Hippocampal formation (tissue), 2 donors: ENCODE measurements at places on chromosomes 7 and 10.

GRCh38 chr10:95567903-95568630 is 6.9 kb upstream of the SORBS1 start:
- DNase-seq, result no peak

DNA sequence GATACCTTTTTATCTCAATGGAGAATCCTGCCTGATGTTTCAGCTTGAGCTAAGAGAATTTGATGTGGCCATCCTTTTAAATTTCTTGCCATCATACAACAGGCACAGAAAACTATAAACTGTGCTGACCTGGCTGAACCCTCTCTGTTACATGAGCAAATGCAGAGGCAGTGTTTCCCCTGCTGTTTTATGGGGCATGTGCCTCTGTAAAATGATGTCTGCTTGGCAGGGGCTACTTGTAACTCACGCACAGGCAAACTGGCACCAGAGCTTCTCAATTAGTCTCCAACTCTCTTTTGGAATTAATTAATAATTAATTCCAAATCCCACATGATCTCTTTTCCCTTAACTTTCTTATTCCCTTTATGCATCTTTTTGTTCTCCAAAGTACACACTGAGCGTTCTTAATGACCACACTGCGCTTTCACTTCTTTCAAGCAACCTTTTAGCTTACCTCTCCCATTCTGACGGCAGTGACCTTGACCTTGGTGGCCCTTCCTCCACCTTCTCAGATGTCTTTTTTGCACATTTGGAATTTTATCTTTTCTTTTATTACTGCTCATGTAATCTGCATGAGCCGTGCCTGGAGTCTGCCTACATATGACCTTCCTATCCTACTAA is 334.0 kb downstream of the PLXNA4 start:
- DNase-seq, result no peak

DNA sequence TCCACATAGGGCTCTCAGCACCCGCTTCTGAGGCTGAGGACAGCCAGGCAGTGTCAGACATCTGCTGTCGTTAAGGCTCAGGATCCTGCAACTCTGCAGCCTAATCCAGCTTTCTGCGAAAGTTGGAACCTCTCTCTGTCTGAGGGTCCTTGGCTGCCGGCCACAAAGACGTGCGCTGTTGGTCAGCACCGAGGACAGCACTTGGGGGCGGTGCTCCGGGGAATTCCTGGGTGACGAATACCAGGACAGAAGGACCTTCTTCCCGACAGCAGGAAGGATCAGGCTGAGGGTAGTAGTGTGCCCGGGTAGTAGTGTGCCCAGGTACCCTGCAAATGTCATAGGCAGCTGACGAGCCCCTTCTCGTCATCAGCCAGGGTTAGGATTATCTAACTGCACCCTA is 16.0 kb upstream of the RASGEF1A start:
- no peak for DNase-seq

- DNase-seq, result no peak
These were observed 35.1 kb upstream of the MTPAP start for GRCh38 chr10:30384051-30384674.

DNA sequence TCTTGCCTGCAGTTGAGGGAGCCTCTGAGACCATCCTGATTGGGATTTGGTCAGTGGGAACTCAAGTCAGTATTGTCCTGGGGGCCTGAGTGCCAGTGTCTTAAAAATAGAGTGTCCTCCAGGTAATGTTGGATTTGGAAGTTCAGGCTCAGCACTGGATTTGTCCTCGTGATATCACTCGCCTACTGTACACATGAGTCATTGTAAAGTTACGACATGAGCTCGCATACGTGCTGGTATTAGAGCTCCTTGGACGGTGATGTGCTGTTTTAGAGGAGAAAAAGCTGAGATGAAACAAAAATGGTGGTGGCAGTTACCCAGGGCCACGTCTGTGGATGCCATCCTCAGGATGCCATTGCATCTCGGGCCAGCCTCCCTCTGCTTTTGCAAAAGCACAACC is 78.2 kb downstream of the MGMT start:
- no peak for DNase-seq

DNA sequence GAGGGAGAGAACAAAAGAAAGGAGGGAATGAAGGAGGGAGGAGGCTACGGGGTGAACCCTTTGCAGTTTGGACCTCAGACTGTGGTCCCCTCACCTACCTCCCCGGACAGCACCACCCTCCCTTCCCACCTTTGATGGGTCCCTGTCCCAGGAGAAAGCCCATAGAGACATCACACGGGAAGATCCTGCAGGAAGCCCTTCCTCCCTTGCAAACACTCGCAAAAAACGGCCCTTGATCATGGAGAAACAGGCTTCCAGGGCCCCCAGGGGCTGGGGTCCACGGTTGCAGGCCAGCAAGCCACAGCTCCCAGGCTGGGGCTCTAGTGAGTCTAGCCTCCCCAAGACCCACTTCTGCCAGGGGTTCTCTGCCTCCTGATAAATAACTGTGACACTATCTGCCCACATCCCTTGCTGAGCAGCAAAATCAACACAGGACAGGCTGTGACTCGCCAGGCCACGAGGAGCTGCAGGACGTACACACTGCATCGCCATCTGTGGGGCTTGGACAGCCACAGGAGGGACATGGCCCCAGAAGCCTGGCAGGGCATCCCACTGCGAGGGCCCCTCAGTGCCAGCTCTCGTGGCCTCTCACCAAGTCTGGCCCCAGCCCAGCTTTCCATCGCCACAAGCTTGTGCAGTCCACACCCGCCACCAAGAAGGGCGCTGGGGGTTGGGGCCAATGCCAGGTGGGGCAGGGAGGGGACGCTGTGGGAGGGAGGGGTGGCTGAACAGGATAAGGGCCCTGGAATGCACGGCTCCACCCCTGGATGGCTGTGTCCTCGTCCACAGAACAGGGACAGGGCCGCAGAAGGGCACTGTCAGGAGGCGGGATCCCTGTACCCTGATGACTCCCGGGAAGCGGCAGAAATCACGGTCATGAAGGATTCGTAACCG is 34.2 kb downstream of the PDGFA start:
- no peak for DNase-seq

- DNase-seq, result peak; percentile 54
These were observed 1.1 kb downstream of the GRID1 start for GRCh38 chr10:86365346-86366032.

DNA sequence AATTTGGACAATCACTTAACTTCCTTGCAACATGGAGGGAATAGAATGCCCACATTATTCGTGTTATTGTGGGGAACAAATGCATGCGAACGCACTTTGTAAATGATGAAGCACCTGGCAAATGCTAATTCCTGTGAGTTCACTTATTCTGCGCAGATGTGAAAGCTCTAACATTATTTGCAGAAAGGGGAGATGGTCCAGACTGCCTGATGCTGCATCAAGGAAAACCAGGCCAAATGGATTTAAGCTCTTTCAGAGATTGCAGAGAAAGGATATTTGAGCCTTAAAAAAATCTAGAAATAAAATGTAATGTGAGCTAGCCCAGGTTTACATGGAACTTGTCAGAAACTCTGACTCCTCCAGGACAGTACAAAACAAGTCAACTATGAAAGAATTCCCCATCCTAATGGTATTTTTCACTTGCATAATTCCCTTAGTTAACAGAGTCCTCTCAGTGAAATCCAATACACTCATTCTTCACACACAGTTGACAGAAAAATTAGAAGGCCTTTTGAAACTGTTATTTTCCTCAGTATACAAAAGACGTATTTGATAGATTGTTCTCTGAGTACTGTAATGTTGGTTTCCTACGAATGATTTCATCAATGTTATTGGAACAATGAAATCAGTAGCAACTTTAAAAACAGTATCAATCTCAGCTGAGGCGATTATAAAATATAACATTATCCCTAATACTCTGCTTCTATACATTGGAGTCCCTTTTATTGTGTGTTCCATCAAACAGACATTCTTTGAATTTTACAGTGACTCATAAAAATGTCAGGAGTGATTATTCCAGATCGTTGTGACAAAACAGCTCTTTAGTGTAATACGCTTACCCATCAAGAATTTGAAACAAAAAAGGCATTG is 136.3 kb upstream of the ANK3 start:
- no peak for DNase-seq

- DNase-seq, result no peak
These were observed 8.1 kb downstream of the SFTPA2 start for GRCh38 chr10:79552143-79552542.

GRCh38 chr7:70446448-70447143 is 685.3 kb upstream of the GALNT17 start:
- DNase-seq, result no peak

DNA sequence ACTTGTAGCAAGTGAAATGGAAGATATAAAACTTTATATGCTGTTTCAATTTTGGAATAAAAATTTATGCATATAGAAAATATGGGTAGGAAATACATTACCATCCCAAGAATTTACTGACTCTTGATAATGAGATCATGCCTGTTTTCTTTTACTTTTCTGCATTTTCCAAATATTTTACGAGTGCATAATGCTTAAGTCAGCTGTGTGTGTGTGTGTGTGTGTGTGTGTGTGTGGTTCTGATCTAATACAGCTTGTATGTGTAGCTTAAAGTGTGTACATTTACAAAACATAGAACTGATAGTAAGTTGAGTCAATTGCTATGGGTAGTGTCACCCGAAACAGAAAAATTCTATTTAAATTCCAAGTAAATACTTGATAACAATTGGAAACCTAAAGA is 315.9 kb upstream of the LRRN3 start:
- DNase-seq, result no peak

GRCh38 chr10:78215645-78216044 is 182.0 kb downstream of the RPS24 start:
- DNase-seq, result peak; percentile 18

DNA sequence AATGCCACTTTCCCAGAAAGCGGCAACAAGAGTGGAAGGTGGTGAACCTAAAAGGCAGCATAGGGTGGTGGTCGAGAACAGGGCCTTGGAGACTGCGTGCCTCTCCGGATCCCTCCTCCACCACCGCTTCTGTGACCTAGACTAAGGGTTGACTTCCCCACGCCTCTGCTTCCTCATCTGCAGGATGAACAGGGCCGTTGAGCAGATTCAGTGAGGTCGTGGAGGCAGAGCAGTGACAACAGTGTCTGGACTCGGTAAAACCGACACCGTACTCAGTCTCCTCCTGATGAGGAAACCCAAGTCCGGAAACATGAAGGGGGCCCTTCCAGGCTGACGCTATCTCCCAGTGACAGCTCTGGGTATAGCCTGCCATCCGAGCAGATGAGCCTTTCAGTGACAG is 162.6 kb downstream of the CELF2 start:
- DNase-seq, result no peak

GRCh38 chr10:53786236-53786900 is 1013.8 kb upstream of the MBL2 start:
- no peak for DNase-seq

GRCh38 chr10:83677795-83678194 is 461.5 kb upstream of the GHITM start:
- no peak for DNase-seq

GRCh38 chr10:100759331-100759730 is 13.9 kb downstream of the PAX2 start:
- no peak for DNase-seq

GRCh38 chr10:21329995-21330627 is 195.4 kb downstream of the SKIDA1 start:
- DNase-seq, result no peak

DNA sequence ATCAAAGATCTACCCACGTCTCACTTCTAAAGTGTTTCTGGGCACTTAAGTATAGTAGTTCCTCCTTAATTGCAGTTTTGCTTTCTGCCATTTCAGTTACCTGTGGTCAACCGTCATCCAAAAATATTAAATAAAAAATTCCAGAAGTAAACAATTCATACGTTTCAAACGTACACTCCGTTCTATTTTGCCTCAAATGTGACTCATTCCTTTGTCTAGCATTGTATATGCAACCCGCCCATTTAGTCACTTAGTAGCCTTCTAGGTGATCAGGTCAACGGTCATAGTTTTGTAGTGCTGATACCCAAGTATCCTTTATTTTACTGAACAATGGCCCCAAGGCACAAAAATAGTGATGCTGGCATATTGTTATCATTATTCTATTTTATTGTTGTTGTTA is 33.8 kb downstream of the HGF start:
- DNase-seq, result no peak

- no peak for DNase-seq
These were observed 131.1 kb downstream of the LRRC4 start for GRCh38 chr7:127900141-127900540.

GRCh38 chr10:104038537-104038936 is 47.1 kb downstream of the COL17A1 start:
- DNase-seq, result no peak

GRCh38 chr7:87217983-87218653 is 1.4 kb downstream of the TMEM243 start:
- DNase-seq, result no peak

GRCh38 chr10:79285315-79286197 is 61.7 kb upstream of the PPIF start:
- no peak for DNase-seq

GRCh38 chr7:3234851-3235250 is 66.2 kb upstream of the SDK1 start:
- DNase-seq, result no peak

GRCh38 chr7:78635026-78635793 is 818.3 kb downstream of the MAGI2 start:
- no peak for DNase-seq

- no peak for DNase-seq
These were observed 16.0 kb downstream of the NUDT5 start for GRCh38 chr10:12179606-12180170.

DNA sequence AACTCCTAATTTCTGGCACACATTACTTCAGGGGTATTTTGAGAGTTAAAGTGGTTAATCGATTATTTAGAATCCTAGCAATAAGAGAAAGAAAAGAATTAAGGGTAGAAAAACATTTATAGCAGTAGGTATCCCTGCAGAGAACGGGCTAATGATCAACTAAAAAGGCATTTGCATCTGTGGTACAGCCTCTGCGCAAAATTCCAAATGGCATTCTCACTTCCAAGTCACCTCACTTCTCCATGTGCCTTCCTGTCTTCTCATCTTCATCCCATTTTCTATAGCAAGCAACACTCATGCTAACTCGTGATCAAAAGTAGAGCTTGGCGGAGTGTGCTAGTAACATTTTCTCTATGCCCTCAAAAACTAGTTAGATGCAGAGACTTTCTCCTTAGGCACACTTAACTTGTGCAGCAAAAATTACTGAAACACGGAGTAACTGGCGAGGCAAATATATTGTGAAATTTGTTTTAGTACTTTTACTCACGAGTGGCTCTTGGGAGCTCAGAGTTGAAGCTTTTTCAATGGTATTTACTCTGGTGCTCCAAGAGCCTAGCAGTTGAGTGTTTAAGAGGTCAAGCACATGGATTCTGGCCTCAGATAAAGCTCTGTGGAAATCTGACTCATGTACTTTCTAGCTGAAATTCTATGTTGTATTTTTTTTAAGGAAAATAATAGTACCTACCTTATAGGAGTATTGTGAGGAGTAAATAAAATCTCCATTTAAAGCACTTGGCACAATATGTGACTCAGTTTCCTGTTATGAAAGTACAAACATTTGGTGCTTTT is 65.1 kb downstream of the MET start:
- DNase-seq, result no peak

GRCh38 chr7:45446195-45446944 is 127.8 kb upstream of the ADCY1 start:
- DNase-seq, result no peak
